ENCODE measurements at places on chromosomes 3 and 15. TPM values are rescaled to one million over a fixed set of nuclear protein-coding genes. Genes with fewer than 3 reads are reported as not detected.

Gene IL17RC
- total RNA-seq, result 19.7 TPM

Gene NEK10
- 0.28 TPM for total RNA-seq

Gene GOLGA6L10
- 0.91 TPM for total RNA-seq

Gene GOLGA6D
- total RNA-seq, result not detected

Gene GPR171
- not detected for total RNA-seq

Data from pancreas (tissue), 10 donors.